ENCODE measurements at places on chromosomes 6 and 20.
A peak's percentile ranks its signal among the peaks of the same experiment; 100 is the strongest.

DNA sequence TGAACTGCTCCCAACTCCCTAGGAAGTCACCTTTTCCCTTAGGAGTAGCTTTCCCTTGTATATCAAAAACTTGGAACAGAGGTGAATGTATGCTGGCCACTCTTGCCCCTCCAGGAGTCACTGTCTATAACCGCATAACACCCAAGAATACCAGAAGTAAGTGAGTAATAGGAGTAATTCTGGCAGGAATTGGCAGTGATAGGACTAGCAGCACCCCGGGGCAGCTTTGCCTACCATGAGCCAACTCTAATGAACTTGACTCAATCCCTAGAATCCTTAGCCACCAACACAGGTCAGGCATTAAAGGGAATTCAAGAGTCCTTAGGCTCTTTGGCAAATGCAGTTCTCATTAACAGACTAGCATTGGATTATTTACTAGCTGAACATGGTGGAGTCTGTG lies 28.8 kb upstream of the CD164 start:
- no peak for DNase-seq
- no peaks in the 10 kb centered on the region for H3K4me1 ChIP-seq
- H3K27ac ChIP-seq: no peak overlapping the region
- peaks cover 4% of the 10 kb centered on the region for H3K27me3 ChIP-seq

DNA sequence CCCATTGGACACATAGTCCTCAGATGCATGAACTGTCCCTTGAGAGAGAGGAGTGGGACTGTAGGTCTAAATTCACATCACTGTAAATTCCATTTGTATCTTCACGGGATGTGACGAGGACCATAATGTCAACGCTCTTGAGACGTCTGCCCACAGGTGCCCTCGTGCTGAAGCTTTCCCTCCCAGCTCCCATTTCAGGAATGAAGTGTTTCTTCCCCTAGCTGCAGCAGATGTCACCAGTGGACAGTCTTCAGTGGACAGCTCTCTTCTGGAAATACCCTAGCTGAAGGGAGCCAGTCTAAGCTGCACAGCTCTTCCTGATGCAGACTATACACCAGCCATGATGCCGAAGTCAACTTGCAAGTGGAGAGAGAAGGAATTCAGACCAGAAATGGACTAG lies 217.4 kb upstream of the ECI2 start:
- H3K27ac ChIP-seq: no peak overlapping the region
- H3K27me3 ChIP-seq: peaks cover 10% of the 10 kb centered on the region
- DNase-seq: no peak
- peaks cover 4% of the 10 kb centered on the region for H3K4me1 ChIP-seq

DNA sequence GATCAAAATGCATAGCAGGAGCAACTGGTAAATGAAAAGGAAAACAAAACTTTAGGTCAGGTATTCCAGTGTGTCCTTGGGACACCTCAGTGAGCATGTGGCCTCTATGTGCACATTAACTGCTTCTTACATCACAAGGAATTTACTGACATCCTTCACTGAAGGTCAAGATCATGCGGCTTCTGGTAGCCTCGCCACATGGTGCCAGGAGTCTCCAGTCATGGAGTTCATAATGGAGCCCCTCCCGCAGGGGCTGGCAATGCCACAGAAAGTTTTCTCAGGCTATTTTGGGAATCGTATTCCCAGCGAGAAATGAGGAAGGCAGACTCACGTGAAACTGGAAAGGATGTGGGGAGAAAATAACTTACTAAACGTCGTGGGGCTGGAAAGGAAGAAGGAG lies 19.7 kb upstream of the SLC22A3 start:
- no peaks in the 10 kb centered on the region for H3K36me3 ChIP-seq
- no peaks in the 10 kb centered on the region for H3K4me1 ChIP-seq
- no peak overlapping the region for H3K27ac ChIP-seq

DNA sequence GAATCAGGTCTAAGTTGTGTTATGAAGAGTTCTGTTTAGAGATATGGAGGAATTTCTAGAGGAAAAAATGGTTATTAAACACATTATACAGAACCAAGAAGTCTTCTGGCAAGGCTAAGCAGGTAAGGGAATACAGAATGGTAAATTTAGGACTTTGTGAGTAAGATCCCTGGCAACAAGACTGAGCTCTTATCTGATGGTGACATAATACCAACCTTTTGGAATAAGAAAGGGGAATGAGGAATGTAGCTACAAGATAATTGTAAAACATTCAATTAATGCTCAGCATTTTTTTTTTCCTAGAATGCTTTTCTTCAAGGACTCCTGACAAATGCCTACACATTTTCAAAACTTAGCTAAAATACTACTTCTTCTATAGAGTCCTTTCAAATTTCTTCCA lies 51.8 kb downstream of the CYB5R4 start:
- no peak overlapping the region for H3K27ac ChIP-seq
- DNase-seq: no peak
- no peaks in the 10 kb centered on the region for H3K27me3 ChIP-seq
- H3K4me3 ChIP-seq: no peak overlapping the region

- H3K27me3 ChIP-seq: peaks cover 63% of the 10 kb centered on the region
- H3K27ac ChIP-seq: no peak overlapping the region
- H3K36me3 ChIP-seq: no peaks in the 10 kb centered on the region
- no peak overlapping the region for H3K4me3 ChIP-seq
These were observed 9.7 kb downstream of the LINC00237 start for GRCh38 chr20:21096321-21097043.

DNA sequence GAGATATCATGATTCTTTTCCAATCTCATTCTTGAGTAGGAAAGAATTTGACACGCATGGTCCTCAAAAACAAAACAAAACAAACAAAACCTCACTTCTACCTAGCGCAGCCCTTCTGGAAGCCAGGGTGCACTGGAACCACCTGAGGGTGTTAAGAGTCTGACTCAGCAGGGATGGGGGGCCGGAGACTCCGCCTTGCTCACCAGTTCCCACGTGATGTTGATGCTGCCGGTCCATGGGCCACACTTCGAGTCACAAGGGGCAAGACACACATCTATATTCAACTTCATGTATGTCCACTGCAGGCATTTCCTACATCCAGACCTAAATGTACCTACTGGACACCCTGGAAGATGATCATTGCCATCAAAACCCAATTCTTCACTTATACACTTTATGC lies 30.4 kb downstream of the BFSP1 start:
- no peak for DNase-seq
- H3K36me3 ChIP-seq: no peaks in the 10 kb centered on the region
- H3K27me3 ChIP-seq: peaks cover 9% of the 10 kb centered on the region
- H3K4me3 ChIP-seq: no peak overlapping the region

DNA sequence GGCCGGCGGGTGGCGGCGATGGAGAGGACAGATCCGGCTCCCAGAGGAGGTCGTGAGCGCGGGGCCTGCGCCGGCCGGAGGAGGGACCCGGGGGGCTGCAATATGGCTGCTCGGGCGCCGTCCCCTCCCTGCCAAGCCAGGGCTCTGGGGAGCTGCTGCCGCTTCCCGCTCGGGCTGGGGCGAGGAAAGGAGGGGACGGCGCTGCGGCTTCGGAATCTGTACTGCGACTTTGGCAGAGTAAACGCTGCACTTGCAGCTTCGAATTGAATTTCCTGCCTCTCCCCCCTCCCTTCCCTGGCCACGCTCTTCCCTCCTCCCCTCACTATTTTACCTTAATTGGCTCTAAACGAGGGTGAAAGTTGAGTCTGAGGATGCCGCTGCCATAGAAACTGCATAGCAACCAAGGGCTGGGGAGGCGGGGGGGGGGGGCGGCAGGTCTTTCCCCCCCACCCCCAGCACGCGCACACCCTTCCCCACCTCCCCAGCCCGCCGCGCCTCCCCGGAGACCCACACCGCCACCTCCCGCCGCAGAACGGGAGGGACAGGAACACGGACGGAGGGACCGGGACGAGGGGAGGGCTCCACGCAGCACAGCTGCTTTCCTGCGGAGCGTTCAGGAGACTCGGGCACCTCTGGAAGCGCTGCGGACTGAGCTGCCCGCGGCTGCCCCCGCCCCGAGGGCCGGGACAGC lies 93.9 kb downstream of the RNASET2 start:
- no peaks in the 10 kb centered on the region for H3K36me3 ChIP-seq
- H3K4me3 ChIP-seq: peak overlapping the region; percentile 82
- H3K27me3 ChIP-seq: peaks cover 13% of the 10 kb centered on the region
- no peak overlapping the region for H3K27ac ChIP-seq
- H3K4me1 ChIP-seq: peaks cover 6% of the 10 kb centered on the region
- DNase-seq: peak; percentile 28

DNA sequence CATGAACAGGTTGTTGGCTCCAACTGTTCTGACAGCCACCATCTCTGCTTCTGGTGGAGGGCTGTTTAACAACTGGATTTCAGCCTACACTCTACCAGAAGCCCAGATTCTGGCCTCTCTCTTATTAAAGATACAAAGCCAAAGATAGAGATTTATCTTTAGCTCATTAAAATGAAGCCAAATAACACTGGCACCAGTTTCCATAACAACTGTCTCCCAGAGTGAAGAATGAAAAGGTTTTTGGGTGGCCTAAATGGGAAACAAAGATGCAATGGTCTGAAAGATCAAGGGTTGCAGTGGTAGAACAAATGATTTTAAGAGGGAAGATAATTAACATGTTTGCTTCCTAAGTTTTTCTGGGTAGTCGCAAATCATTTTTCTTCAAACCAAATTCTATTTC lies 3.2 kb upstream of the SMPDL3A start:
- peaks cover 3% of the 10 kb centered on the region for H3K36me3 ChIP-seq
- peaks cover 22% of the 10 kb centered on the region for H3K4me1 ChIP-seq
- H3K27me3 ChIP-seq: peaks cover 29% of the 10 kb centered on the region
- no peak for DNase-seq
- H3K4me3 ChIP-seq: no peak overlapping the region

- no peak overlapping the region for H3K27ac ChIP-seq
- no peaks in the 10 kb centered on the region for H3K36me3 ChIP-seq
- H3K4me1 ChIP-seq: no peaks in the 10 kb centered on the region
- H3K27me3 ChIP-seq: peaks cover 4% of the 10 kb centered on the region
- no peak overlapping the region for H3K4me3 ChIP-seq
These were observed 798.3 kb downstream of the MAFB start for GRCh38 chr20:39890697-39891096.

- H3K27me3 ChIP-seq: peaks cover 16% of the 10 kb centered on the region
- no peaks in the 10 kb centered on the region for H3K4me1 ChIP-seq
- no peaks in the 10 kb centered on the region for H3K36me3 ChIP-seq
- DNase-seq: no peak
- H3K27ac ChIP-seq: no peak overlapping the region
- H3K4me3 ChIP-seq: no peak overlapping the region
These were observed 30.2 kb downstream of the TGM3 start for GRCh38 chr20:2326046-2326445.
